Stimulated activated CD4-positive, alpha-beta T cell treated with anti-CD3 and anti-CD28 coated beads, TNF-alpha, amount 100 ng/mL, for 1 hour (primary cell): ENCODE measurements at places on chromosomes 5 and 9.

DNA sequence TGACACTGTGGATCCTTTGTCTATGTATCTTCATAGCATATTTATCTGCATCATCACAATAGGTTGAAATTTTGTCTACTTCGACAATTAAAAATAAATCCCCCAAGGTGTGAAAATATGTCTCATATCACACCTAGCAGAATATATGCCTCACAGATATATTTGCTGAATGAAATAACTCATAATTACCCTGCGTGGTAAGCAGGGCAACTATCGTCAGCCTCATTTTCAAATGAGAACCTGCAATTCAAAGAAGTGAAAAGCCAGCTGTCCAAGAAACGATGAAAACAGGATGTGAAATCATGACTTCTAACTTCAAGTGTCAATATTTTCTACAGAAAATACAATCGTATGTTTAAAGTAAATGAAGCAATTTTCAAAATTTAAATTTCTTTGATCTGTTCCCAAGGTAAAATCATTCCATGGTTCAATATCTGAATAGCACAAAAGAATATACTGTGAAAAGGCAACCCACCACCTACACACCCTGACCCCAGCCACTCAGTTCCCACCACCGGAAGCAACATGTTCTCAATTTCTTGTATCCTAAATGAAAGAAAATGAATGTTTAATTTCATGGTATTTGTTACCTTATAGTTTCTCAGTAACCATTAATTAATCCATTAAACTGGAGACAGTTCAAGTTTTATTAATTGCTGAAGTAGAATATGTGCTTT is 57.1 kb downstream of the TBCA start:
- DNase-seq: no peak

GRCh38 chr9:129223551-129224208 is 45.6 kb upstream of the IER5L start:
- no peak for DNase-seq

DNA sequence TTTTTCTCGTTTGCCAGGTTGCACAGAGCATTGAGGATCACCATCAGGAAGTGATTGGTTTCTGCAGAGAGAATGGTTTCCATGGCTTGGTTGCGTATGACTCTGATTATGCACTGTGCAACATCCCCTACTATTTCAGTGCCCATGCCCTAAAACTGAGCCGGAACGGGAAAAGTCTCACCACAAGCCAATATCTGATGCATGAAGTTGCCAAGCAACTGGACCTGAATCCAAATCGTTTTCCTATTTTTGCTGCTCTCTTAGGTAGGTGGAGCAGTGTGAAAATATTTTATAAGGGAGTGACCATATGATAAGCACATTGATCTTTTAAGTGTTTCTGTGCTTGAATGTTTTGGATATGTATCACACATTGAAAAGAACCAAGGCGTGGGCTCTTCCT is 17.7 kb upstream of the FAM120AOS start:
- DNase-seq: no peak

DNA sequence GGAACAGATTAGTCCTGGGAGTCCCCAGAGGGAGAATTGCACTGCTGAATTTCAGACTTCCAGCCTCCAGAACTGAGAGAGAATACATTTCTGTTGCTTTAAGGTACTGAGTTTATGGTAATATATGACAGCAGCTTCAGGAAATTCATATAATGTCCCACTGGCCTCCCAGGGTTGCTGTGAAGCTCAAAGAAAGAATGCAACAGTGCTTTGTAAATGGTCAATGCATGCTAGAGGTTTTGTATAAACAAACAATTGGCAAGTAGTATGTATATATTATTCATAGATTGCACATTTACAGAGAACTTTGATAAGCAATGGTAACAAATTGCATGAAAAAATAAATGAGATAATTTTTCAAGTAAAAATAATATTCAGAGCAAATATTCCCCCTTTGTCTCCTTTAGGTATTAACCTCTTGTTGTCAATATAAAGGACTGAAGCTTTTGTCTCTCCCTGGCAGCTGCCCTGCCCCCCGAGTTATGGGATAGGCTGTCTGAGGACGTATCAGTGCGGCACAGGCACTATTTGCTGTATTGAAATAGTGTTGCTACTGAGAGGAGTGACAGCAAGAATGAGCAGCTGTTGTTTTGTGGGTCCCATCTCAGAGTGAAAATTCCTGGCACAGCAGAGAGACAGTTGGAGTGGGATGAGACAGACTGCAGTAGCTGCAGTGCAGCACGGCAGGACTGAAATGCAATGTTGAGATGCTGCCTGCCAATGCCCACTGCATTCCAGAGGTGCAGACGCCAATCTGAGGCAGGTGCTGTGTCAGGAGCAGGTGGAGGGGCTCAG is 194.2 kb upstream of the GLRA1 start:
- DNase-seq: no peak

DNA sequence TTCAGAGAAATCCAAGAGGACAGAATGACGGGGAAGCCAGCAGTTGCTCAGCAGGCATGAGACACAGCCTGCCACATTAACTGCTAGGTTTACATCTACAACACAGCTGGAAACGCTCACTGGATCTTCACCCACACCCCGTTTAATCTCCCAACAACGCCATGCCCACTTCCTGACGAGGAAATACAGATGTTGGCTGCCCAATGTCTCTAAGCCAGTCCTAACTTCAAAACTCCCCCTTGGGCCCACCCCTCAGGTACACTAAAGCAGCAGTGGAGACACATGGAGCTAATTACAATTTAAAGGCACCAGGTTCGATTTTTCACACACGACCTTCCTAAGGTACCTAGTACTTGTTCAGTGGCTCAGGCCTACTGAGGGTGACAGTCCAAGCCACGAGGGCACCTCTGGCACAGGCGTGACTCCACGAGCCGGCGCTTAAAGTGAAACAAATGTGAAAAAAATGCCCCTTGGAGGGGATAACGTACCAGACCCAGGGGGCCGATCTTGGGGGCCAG is 904 bp downstream of the RPL12 start:
- DNase-seq: no peak

- peak; percentile 47 for DNase-seq
Measured at GRCh38 chr5:137660349-137660817, 75.5 kb downstream of the KLHL3 start.

DNA sequence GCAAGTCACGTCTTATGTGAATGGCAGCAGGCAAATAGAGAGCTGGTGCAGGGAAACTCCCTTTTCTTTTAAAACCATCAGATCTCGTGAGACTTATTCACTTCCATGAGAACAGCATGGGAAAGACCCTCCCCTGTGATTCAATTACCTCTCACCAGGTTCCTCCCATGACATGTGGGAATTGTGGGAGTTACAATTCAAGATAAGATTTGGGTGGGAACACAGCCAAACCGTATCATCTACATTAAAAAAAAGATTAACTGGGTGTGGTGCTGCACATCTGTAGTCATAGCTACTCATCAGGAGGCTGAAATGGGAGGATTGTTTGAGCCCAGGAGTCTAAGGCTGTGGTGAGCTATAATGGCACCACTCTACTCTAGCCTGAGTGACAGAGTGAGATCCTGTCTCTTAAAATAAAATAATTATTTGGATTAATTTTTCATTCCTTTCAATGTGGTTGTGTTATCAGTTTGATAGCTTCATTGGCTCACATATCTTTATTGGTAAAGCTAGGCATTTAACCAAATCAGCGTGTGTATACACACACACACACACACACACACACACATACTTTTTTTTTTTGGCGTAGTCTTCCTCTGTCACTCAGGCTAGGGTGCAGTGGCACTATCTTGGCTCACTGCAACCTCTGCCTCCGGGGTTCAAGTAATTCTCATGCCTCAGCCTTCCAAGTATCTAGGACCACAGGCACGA is 21.8 kb downstream of the DENND4C start:
- no peak for DNase-seq

GRCh38 chr5:159901308-159901707 is 15.0 kb upstream of the ADRA1B start:
- DNase-seq: no peak

DNA sequence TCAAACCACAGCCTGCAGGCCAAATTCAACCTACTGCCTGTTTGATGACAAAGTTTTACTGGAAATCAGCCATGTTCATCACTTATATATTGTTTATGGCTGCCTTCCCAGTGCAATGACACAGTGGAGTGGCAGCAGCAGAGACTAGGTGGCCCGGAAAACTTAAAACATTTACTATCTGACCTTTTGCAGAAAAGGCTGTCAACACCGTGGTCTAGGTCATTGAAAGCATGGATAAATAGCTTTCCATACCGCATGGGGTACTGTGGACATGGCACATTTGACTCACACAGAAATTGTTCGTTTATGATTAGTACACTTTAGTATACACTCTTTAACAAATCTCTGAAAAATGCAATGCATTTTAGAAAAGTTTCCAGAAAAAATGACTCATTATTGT is 298.3 kb upstream of the EFNA5 start:
- no peak for DNase-seq

- no peak for DNase-seq
Measured at GRCh38 chr9:91143642-91144041, 218.1 kb downstream of the AUH start.

GRCh38 chr9:38445154-38446043 is 21.1 kb upstream of the IGFBPL1 start:
- DNase-seq: no peak

DNA sequence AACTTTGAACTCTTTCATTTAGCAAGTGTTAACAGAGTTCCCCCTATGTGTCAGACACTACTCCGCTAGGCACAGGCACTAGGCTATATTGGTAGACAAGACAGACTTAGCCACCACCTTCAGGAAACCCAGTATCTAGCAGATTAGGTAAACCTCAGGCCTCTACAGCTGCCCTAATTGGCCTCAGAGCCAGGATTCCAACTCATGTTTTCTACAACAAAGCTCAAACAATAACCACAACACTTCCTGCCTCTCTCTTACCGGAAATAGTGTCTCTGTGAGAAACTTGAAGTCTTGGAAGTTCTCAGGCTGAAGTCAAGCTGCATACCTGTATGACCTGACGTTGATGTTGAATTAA is 116.6 kb upstream of the SLC44A1 start:
- DNase-seq: peak; percentile 18

DNA sequence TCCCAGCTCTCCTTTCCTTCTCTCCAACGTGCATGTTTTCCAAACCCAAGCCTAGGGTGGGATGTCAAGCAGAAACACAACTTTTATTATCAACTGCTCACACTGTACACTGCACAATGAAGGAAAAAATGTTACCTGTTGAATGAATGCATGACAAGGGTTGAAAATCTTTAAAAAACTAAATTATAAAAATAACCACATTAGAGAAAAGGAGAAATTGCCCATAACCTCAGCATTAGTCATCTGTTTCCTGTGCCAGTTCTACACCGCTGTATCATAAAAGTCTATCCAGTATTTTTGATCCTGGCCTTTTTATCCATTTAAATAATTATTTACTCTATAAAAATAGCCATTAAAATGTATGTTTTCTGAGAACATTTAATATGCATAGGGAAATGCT is 101.1 kb downstream of the APBA1 start:
- no peak for DNase-seq

DNA sequence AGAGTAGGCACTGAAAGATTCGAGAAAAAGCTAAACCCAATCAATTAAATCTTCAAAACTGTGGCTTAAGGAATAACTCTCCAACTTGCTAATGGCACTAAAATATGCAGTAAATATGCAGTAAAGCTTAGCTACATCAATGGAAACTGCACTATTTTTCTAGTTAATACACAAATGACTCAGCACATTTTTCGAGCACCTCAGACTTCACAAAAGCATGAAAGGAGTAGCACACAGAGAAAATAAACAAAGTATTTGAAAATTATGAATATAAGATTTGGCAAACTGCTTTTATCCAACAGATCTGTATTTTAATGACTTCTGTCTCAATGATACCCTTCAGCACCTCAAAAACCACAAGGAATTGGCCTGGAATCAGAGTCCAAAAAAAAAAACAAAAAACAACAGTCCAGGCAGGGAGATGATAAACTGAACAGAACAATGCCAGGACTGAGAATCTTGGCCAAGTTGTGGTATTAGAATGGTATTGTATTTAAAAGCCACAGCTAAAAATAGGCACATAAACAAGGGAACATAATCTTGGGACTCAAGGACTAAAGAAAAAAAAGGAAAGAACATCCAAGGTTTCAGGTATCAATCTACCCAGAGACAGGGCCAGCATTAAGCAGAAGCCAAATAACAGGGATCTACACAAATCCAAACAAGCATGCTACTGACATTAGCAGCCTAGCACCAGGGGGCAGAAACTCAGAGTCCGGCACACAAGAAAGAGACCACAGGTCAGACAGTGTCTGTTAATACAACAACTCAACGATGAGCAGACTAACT is 21.4 kb downstream of the TMEM245 start:
- no peak for DNase-seq

DNA sequence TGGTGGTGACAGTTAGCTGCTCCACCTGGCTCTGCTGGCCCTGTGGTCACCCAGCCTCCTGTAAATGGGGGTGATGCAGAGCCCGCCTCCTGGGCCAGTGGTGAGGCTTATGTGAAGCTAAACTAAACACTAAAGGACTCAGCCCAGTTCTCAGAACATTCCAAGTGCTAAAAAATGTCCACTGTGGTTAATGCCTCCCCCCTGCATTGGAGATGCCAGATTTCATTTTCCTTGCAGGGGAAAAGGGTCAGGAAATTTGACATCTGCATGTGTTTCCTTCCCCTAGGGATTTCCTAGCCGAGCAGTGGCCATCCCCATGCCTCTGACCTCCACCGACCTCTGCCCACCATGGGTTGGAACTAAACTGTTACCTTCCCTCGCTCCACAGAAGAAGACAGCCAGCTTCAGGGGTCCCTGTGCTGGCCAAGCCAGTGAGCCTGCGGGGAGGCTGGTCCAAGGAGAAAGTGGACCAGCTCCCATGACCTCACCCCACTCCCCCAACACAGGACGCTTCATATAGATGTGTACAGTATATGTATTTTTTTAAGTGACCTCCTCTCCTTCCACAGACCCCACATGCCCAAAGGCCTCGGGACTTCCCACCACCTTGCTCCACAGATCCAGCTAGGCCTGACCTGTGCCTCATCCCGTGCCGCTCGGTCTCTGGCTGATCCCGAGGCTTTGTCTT is 13.0 kb downstream of the CD74 start:
- no peak for DNase-seq

DNA sequence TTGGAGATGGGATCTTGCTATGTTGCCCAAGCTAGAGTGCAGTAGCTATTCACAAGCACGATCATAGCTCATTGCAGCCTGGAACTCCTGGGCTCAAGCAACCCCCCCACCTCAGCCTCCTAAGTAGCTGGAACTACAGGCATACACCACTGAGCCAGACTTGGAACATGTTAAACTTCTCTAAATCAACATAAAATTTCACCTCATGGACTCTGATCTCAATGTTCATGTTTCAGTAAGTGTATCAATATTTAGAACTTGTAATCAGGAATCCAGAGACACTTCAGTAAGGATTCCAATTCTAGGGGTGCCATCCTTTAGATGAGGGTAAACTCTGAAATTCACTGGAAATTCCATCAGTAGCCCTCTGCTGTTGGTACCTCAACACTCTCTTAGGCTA is 6.8 kb downstream of the GNE start:
- no peak for DNase-seq
